ENCODE measurements at places on chromosomes 6 and 20.

GRCh38 chr6:133376743-133377142 is 135.6 kb downstream of the EYA4 start:
- DNase-seq: no peak

DNA sequence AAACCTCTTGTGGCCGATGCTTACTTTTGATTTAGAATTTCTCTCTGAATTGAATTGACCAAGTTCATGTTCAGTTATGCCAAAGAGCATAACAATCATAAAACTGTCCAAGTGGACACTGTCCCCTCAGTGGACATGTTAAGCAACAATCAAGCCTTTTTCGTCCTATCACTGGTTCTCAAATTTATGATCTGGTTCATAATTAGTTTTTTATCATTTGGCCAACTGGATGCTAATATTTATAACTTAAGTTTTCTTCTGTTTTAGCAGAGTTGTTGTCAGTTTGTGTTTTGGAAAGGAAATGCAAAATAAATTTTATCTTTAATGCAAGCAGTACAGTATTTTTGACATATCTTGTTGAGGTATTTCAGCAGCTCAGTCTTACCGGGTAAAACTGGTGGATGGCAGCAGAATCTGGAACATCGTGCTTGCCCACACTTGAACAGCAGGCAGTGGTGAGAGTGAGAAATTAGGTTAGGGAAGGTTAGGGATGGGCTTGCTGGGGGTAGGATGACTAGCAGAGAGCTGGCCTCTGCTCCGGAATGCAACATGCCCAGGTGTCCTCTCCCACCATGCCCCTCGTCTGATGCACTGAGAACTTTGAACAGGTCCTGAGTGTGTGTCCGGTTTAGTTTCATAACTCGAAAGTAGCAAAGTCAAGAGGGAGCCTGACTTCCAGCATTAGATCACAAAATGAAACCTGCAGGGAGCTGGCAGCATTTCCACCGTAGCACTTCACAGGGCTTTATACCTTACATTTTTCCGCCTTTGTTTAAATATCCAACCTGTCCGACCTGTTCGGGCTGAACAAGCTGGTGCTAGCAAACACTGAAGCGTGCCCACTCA is 93.1 kb downstream of the RREB1 start:
- no peak for DNase-seq

GRCh38 chr20:44404204-44405181 is 49.0 kb downstream of the HNF4A start:
- no peak for DNase-seq

- no peak for DNase-seq
Observed at GRCh38 chr6:113631666-113632065, 225.5 kb upstream of the MARCKS start.

Measured in activated CD8-positive, alpha-beta memory T cell treated with anti-CD3 and anti-CD28 coated beads for 1 hour (primary cell).